Hepatic stellate cell (primary cell): ENCODE measurements at places on chromosomes 5 and 9.
A peak's percentile ranks its signal among the peaks of the same experiment; 100 is the strongest.

DNA sequence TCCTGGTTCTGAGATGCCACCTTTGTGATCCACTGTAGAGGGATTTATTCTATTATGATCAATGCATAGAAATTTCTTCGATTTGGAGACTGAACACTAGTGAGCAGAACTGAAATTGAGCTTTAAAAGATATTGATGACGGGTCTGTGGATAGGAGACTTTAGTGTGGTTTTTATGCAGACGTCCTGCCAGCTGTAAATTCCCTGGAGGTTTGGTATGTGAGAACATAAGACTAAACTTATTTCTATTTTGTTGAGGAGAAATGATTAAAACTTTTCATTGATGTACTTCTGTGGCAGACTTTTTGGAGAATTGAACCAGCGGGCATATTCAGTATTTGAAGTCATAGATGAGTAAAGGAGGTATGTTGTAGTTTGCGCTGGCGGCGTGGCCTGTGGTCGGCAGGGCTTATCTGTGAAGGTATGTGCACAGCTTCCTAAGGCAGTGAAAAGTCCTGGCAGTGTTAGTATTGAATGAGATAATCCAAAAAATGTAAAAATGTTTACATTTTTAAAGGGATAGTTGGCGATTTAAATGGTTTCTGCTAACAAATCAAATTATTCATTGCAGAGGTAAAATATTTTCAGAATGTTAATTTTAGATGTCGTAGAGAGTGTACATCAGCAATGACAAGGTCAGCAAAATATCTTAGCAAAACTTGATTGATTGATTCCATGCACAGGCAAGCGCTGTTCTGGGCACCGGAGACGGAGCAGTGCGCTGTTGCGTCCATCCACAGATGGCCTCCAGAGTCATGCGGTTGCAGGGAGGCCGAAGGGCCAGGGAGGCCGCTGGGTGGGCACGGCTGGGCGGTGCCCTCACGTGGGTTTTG lies 20.4 kb downstream of the TENT4A start:
- DNase-seq, result peak; percentile 67

GRCh38 chr9:129624947-129625346 lies 1.0 kb upstream of the NTMT1 start:
- DNase-seq, result no peak

GRCh38 chr9:71676460-71676859 lies 91.9 kb downstream of the CEMIP2 start:
- no peak for DNase-seq

DNA sequence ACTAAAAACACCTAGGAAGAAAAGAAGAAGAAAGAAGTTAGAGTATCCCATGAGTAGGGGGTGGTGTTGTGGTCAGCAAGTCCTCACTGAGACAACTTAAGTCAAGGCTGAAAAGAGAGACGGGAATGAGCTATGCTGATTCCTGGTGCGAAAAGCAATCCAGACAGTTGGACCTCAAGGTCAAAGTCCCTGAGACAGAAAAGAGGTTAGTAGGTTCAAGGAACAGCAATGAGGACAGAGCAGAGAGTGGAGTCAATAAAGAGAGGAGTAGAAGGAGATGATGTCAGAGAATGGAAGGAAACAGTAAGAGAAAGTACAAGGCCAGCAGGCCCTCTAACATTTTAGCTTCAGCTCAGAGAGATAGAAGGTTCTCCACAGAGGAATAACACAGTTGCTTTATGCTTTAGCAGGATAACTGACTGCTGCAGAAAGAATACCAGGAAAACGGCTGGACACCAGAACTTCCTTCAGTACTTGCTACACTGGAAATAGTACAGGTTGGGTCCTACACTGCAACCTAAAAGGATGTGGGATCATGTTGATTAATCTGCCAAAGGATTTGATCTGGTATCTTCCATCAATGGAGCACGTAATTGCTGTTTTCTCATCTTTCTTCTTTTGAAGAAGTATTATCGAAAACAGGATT lies 43.6 kb downstream of the GNAQ start:
- no peak for DNase-seq

- no peak for DNase-seq
These were observed 839.9 kb downstream of the MAT2B start for GRCh38 chr5:164345173-164345849.

DNA sequence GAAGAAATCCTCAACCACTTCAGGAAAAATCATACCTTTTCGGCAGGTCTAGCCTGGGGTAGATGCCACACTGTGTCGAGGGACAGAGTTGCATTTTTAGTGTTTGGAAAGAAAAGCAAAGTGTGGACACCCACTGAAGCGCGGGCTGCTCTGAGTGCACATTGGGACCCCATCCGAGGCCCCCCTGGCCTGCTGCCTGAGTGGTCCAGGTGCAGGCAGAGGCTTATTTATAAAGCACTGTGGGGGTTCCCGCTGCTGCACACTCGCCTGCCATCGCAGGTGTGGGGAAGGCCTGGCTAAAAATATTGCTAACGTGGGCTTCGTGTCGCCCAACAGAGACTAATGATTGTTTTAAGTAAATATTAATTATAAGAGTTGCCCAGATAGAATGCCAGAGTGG lies 119.4 kb downstream of the CRB2 start:
- no peak for DNase-seq

- DNase-seq, result no peak
These were observed 4.3 kb upstream of the DRD1 start for GRCh38 chr5:175448276-175448675.

DNA sequence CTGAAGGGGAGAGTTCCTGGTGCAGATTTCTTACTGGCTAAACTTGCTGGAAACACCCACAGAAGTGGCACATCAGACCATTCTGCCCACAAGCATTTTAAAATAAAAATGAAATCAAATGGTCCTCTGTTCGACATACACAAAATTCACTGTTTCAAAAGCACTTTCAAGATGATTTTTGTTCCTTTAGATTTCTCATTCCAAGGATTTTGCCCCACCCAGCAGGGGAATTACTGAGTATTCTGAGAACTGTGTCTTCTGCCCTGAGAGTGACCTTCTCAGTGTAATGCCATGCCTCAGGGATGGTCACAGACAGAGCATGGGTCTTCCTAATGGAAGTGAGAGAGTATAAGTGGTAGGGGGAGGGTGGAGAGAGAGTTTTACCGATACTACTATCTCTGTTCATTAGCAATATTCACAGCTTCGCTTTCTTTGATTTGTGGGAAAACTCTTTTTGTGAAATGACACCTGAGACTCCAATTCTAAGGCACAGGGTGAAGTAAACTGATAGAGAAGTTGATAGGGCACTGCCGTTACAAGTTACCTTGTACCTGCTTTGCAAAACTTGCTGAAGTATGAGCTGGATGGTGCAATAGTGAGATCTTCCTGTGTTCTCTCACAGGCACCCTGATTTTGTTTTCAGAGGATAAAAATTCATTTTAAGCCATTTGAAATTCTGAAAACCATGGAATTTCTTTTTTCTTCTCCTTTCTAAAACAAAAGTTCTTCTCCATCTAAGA lies 95.8 kb upstream of the CD180 start:
- no peak for DNase-seq

- no peak for DNase-seq
These were observed 81.9 kb downstream of the RMI1 start for GRCh38 chr9:84062538-84062937.

- DNase-seq, result no peak
These were observed 1.5 kb upstream of the TEX10 start for GRCh38 chr9:100354121-100354800.

- no peak for DNase-seq
These were observed 130.0 kb downstream of the C9orf152 start for GRCh38 chr9:110077925-110078324.

GRCh38 chr5:127667926-127668325 lies 19.0 kb downstream of the CTXN3 start:
- DNase-seq, result no peak

DNA sequence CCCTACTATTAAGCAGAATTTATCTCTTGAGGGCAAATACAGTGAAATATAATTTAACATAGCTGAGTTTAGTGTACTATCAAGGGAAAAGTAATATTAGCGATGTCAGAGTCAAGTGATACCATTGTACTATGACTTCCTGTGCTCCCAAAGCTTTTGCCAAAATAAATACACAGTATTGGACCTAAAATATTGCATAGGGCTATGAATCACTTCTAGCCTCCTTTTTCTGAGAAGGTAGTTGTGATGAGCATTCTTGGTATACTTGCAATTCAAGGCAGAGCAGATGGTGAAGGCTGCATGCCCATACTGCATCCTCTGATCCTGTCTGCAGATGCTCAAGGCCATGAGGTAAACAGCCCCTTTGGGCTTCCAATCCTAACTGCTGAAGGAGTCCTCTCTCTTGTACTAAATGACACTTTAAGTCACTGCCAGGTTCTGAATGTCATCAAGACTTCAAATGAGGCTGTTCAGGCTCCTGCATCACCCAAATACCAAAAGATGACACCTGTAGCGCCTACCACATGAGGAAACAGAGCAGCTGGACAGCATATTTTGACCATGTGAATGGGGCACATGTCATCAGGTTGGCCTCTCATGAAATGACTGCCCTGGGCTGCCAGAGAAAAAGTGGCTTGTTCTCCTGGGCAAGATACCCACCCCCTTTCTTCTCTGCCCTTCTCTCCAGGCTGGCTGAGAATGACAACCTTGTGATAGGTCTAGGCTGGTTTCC lies 29.7 kb upstream of the PPP2CA start:
- peak; percentile 42 for DNase-seq

- DNase-seq, result no peak
These were observed 154.1 kb downstream of the CARTPT start for GRCh38 chr5:71873191-71873591.

DNA sequence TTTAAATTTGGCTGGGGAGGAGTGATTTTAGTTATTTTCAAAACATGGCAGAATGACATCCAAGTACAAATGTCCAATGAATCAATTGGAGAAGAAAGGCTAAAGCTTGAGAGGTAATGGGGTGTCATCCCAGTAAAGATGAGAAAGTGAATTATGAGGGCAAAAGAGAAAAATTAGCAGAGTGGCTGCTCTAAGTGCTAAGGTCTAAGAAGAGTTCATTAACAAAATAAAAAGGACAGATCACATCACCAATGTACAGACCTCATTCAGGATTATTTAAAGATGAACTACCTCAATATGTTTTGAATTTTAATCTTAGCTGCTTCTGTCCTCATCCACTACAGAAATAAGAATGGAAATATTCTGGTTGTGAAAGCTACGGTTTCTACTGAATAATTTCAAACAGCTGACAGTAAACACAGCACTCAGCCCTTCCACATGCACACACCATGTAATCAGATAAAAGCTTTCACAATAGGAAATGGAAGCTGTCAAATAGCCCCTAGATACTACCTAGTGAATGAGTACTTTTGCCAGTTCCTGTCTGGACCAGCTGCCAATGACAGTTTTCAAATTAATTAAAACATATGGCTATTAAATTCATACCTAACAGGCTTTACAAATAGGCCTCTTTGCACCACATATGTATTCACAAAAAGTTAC lies 171.5 kb downstream of the SSBP2 start:
- no peak for DNase-seq

DNA sequence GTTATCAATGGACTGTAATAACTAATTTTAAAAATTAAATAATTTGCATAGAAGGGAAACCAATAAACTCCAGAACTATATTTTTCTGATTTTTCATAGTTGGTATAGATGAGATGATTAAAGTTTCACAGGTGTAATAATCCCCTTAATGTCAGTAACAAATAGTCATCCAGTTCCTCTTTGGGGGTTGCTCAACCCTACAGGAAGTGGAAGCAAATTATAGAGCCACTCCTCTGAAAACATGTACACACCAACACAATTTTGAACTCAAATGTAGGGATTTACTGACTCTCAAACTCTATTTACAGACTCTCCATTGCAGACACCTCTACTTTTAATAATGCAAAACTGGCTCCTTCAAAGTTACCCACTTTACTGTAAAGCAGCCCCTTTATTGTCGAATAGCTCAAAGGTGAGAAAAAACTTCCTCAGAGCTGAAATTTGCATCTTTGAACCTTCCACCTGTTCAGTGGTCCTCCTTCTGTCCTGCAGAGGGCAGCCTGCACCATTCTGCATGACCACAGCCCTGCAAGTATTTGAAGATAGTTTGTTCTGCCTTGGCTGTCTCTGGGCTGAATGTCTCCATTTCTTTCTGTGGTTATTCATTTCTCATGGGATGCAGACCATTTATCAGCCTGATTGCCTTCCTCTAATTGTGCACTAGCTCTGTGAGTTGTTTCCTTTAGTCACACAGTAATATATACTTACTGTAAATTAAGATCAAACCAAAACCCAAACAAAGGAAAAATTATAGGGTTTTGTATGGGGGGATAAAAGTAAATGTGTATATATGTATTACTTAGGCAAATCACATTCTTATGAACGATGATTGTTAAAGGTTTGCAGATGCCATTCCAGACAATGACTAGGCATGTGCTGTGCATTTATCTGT lies 383.2 kb upstream of the SGCD start:
- DNase-seq, result peak; percentile 0

GRCh38 chr9:127608104-127608966 lies 3.7 kb upstream of the STXBP1 start:
- peak; percentile 67 for DNase-seq

DNA sequence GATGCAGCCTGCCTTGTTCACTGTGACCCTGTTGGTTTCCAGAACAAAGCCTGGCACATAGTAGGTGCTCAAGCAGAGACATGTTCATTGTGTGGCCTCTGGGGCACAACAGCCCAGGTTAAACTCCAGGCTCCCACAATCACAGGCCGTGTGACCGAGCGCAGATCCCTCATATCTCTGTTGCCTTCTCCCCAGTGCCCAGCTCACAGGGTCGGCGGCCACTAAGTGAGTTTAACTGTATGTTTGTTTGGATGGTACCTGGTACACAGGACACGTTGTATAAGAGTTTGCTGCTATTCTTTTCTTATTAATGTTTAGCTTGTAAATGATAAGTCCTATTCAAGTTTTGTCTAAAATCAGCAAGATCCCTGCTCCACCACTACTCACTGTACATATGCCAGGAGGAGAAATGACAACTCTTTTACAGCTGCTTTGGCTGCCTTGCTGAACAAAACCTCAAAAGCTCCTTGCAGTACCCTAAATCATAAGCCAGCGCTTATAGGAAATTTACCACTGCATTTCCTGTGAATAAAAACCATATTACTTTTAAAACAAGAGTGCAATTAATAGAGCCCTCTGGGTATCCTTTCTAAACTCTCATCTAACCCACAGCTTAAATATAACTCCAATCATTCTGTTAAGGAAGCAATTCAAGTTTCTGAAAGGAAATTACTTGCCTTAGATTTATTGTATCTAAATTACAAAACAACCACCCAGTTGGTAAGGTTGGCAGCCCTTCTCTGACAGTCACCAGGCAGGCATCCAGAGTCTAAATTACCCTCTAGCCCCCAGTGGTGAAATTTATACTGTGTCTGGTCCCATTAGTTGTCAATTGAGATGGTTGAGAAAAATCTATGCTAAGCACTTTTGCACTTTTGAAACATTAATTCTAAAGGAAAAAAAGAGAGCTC lies 379.4 kb downstream of the SEMA5A start:
- no peak for DNase-seq

- DNase-seq, result no peak
These were observed 12.2 kb downstream of the CAMK4 start for GRCh38 chr5:111236348-111236747.
